ENCODE measurements at places on chromosomes 6 and 20.
A peak's percentile ranks its signal among the peaks of the same experiment; 100 is the strongest.

DNA sequence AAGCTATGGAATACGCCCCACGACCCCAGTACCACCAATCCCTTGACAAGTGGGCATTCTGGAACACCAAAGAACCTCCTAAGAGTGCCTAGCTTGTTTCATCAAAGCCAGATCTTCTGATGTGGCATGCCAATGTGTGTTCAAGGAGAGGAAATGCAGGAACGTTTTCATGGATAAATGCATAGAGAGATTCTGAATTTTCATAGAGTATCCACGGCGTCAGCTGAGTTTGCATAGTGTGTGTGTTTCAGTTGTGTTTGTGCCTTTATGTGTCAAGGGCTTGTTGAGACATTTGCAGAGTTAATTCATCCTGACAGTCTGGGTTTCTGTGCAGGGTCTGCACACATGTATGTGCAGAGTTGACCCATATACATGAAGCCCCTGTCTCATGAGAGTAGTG is 172.7 kb upstream of the LRFN2 start:
- H3K4me1 ChIP-seq = no peaks in the 10 kb centered on the region
- H3K36me3 ChIP-seq = no peaks in the 10 kb centered on the region
- no peak overlapping the region for H3K27ac ChIP-seq
- H3K27me3 ChIP-seq = peaks cover 38% of the 10 kb centered on the region

- peak overlapping the region; percentile 89 for H3K4me3 ChIP-seq
- H3K27me3 ChIP-seq = peaks cover 43% of the 10 kb centered on the region
- peak; percentile 57 for DNase-seq
- peak overlapping the region; percentile 63 for H3K27ac ChIP-seq
- peaks cover 7% of the 10 kb centered on the region for H3K4me1 ChIP-seq
Measured at GRCh38 chr6:104940893-104941728, 15.8 kb upstream of the LIN28B start.

- no peak overlapping the region for H3K27ac ChIP-seq
- H3K4me1 ChIP-seq = no peaks in the 10 kb centered on the region
- H3K36me3 ChIP-seq = peaks cover 15% of the 10 kb centered on the region
- H3K27me3 ChIP-seq = no peaks in the 10 kb centered on the region
- H3K4me3 ChIP-seq = no peak overlapping the region
Measured at GRCh38 chr6:143774347-143774746, 68.8 kb upstream of the LTV1 start.

DNA sequence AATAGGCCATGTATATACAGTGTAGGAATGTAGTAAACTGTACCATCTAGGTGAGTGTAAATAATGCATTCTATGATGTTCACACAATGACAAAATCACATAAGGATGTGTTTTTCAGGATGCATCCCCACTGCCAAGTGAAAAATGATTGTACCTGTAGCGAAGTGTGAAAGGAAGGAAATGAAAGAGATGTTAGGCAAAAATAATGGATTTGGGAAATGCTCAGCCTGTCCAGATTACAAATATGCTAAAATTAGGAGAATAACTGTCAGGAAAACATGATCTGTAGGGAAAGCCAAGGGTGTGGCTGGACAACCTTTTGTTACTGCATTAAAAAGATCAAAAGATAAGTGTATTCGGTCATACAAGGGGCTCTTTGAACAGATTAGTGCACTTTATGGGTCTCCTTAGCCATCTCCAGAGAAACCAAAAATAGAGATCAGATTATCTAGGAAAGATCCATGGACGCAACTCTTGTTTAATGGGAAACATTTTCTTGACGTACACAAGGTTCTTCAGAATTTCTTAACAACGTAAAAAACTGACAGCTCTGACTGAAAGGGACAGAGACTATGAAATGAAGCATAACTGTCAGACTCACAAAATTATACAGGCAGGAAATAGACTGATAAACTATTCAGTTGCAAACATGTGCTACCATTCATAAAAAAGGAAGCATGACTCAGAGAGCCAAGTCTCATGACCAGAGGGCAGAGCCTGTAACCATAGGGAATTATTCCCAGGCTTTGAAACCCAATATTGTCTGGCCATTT is 253.6 kb upstream of the RAB32 start:
- H3K4me1 ChIP-seq = no peaks in the 10 kb centered on the region
- H3K27me3 ChIP-seq = no peaks in the 10 kb centered on the region
- H3K27ac ChIP-seq = no peak overlapping the region

DNA sequence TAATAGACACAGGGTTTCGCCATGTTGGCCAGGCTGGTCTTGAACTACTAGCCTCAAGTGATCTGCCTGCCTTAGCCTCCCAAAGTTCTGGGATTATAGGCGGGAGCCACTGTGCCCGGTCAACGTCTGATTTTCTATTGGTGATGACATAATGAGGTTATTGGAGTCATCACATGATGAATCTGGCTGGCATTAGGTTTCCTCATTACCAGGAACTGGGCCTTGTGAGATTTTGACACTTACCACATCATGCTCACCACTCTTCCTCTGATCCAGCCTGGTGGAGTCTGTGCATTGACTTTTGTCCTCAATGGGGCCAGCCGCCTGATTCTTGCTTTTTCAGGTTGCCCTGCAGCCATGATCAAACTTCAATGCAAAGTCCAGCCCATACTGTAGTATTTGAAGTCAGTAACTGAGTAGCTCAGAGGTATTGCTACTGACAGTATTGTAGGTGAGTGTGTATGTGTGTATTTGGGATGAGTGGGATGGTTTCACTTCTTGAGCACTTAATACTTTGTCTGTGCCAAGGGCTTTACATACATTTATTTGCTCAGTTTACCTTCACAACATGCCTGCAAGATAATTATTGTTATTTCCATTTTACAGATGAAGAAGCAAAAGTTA is 16.0 kb downstream of the ANKS1A start:
- peaks cover 28% of the 10 kb centered on the region for H3K4me1 ChIP-seq
- no peaks in the 10 kb centered on the region for H3K36me3 ChIP-seq
- no peak overlapping the region for H3K4me3 ChIP-seq
- no peak for DNase-seq
- no peak overlapping the region for H3K27ac ChIP-seq
- H3K27me3 ChIP-seq = peaks cover 10% of the 10 kb centered on the region

- H3K36me3 ChIP-seq = peaks cover 9% of the 10 kb centered on the region
- H3K4me3 ChIP-seq = no peak overlapping the region
- peaks cover 9% of the 10 kb centered on the region for H3K27me3 ChIP-seq
Measured at GRCh38 chr6:152078001-152078400, 270.5 kb downstream of the ESR1 start.

GRCh38 chr20:62794007-62794724 is 2.1 kb upstream of the MRGBP start:
- peaks cover 6% of the 10 kb centered on the region for H3K36me3 ChIP-seq
- peak overlapping the region; percentile 90 for H3K4me3 ChIP-seq
- peaks cover 27% of the 10 kb centered on the region for H3K4me1 ChIP-seq

DNA sequence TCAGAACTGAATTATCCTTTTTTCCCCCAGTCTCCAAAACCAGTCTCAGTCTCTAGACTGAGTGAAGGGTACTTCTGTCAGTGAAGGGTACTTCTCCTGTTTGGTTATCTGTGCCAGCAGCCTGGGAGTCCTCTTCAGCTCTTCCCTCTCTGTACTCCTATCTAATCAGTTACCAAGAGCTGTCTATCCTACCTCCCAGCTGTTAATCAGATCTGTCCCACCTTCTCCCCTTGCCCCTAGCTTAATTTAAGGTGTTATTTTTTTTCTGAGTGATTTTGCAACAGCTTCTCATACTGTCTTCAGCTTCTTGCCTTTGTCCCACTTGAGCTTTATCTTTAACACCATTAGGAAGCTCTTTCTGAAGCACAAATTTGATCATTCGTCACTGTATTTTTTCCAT is 491.9 kb upstream of the SOX4 start:
- no peak overlapping the region for H3K27ac ChIP-seq
- no peaks in the 10 kb centered on the region for H3K27me3 ChIP-seq
- no peaks in the 10 kb centered on the region for H3K36me3 ChIP-seq
- no peak overlapping the region for H3K4me3 ChIP-seq
- peaks cover 11% of the 10 kb centered on the region for H3K4me1 ChIP-seq

GRCh38 chr6:79895382-79896074 is 51.8 kb downstream of the ELOVL4 start:
- H3K27ac ChIP-seq = no peak overlapping the region
- H3K4me1 ChIP-seq = no peaks in the 10 kb centered on the region
- no peak for DNase-seq
- no peak overlapping the region for H3K4me3 ChIP-seq
- H3K27me3 ChIP-seq = peaks cover 5% of the 10 kb centered on the region

DNA sequence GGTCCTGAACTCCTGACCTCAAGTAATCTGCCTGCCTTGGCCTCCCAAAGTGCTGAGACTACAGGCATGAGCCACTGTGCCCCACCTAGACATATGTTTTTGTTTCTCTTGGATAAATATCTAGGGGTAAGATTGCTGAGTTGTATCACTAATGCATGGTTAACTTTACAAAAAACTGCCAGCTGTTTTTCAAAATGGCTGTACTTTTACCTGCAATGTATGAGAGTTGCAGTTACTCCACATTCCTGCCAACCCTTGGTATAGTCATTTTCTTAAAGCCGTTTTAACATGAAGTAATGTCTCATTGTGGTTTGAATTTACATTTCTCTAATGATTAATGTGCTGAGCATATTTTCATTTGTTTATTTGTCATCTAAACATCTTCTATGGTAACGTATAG is 289.7 kb downstream of the UTRN start:
- no peaks in the 10 kb centered on the region for H3K27me3 ChIP-seq
- H3K4me3 ChIP-seq = no peak overlapping the region
- H3K36me3 ChIP-seq = peaks cover 5% of the 10 kb centered on the region
- no peak for DNase-seq

- H3K27me3 ChIP-seq = no peaks in the 10 kb centered on the region
- H3K27ac ChIP-seq = peak overlapping the region; percentile 71
- DNase-seq = no peak
- no peak overlapping the region for H3K4me3 ChIP-seq
Measured at GRCh38 chr6:137097057-137097456, 52.3 kb upstream of the IL20RA start.

- peak overlapping the region; percentile 72 for H3K4me3 ChIP-seq
- H3K36me3 ChIP-seq = no peaks in the 10 kb centered on the region
- DNase-seq = peak; percentile 25
- H3K4me1 ChIP-seq = peaks cover 15% of the 10 kb centered on the region
- H3K27me3 ChIP-seq = no peaks in the 10 kb centered on the region
- no peak overlapping the region for H3K27ac ChIP-seq
Measured at GRCh38 chr20:63751471-63752271, 12.1 kb downstream of the SLC2A4RG start.

GRCh38 chr20:51470907-51471411 is 71.6 kb downstream of the NFATC2 start:
- peak; percentile 51 for DNase-seq
- H3K4me3 ChIP-seq = peak overlapping the region; percentile 40
- peaks cover 71% of the 10 kb centered on the region for H3K4me1 ChIP-seq
- no peaks in the 10 kb centered on the region for H3K27me3 ChIP-seq
- H3K36me3 ChIP-seq = peaks cover 24% of the 10 kb centered on the region
- peak overlapping the region; percentile 94 for H3K27ac ChIP-seq

- H3K4me1 ChIP-seq = peaks cover 50% of the 10 kb centered on the region
- peak overlapping the region; percentile 53 for H3K27ac ChIP-seq
- DNase-seq = peak; percentile 24
- no peaks in the 10 kb centered on the region for H3K27me3 ChIP-seq
- H3K4me3 ChIP-seq = peak overlapping the region; percentile 5
Measured at GRCh38 chr6:154773610-154774089, 40.4 kb downstream of the SCAF8 start.

- peaks cover 8% of the 10 kb centered on the region for H3K4me1 ChIP-seq
- H3K36me3 ChIP-seq = no peaks in the 10 kb centered on the region
- no peak overlapping the region for H3K4me3 ChIP-seq
- peaks cover 8% of the 10 kb centered on the region for H3K27me3 ChIP-seq
- H3K27ac ChIP-seq = no peak overlapping the region
- DNase-seq = no peak
Measured at GRCh38 chr6:35486005-35486925, 10.6 kb downstream of the TEAD3 start.

GRCh38 chr6:137210903-137211302 is 8.3 kb downstream of the IFNGR1 start:
- no peak for DNase-seq
- H3K27me3 ChIP-seq = no peaks in the 10 kb centered on the region
- no peak overlapping the region for H3K27ac ChIP-seq

DNA sequence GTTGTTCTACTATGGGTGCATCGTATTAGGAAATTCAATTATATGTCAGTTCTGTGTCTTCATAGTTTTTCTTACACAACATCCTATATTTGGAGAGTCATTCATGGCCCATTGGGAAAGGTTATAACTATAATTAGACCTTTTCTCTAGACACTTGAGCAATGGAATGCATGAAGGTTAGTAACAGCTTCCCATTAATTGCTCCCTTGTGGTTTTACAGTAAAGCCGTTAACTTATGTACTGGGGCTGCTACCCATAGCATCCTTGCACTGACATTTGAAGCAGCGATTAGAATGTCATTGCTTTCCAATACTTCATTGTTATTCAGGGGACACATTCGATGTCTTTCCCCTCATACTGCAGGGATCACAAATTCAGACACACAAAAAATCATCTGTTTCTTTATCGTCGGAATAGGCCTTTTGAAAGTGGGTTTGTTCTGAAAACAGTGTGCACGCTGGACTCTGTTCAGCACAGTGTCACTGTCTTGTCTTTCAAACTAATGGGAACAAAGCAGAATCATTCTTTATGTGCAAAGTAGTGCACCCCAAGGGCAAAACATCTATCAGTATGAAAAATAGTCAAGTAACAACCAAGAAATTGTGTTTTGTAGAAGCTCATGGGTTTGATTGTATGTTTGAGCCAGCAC is 634.3 kb upstream of the MAP3K7 start:
- no peak overlapping the region for H3K27ac ChIP-seq
- H3K4me1 ChIP-seq = no peaks in the 10 kb centered on the region
- DNase-seq = no peak
- H3K27me3 ChIP-seq = no peaks in the 10 kb centered on the region

GRCh38 chr20:11935212-11936154 is 17.8 kb downstream of the BTBD3 start:
- no peaks in the 10 kb centered on the region for H3K27me3 ChIP-seq
- no peak for DNase-seq
- H3K4me3 ChIP-seq = no peak overlapping the region
- no peaks in the 10 kb centered on the region for H3K4me1 ChIP-seq
- H3K27ac ChIP-seq = no peak overlapping the region

DNA sequence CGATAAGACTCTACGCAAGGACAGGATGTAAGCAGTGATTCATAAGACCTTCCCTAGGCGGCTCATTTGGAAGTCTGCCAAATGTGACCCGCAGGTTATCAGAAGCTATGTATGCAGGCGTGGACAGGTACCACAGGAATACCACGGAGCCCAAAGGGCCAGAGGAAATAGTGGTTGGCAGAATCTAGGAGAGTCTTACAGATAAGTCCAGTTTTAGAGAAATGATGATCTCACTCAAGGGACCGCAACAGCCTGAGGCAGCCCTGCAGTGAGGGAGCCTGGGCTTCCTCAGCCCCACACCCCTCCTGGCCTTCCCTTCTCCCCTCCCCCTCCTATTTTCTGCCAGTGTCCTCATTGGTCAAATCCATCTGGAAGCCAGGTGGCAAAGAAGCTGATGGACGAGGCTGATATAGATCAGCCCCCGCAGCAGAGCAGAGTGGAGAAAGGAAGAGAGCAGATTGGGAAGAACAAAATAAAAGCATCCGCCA is 110.6 kb downstream of the FNDC1 start:
- H3K4me3 ChIP-seq = no peak overlapping the region
- no peak for DNase-seq
- H3K27me3 ChIP-seq = peaks cover 16% of the 10 kb centered on the region
- H3K27ac ChIP-seq = no peak overlapping the region

GRCh38 chr20:52422574-52423336 is 231.2 kb upstream of the ZFP64 start:
- no peak overlapping the region for H3K27ac ChIP-seq
- H3K36me3 ChIP-seq = peaks cover 10% of the 10 kb centered on the region
- H3K4me1 ChIP-seq = peaks cover 17% of the 10 kb centered on the region
- no peaks in the 10 kb centered on the region for H3K27me3 ChIP-seq
- no peak for DNase-seq
- no peak overlapping the region for H3K4me3 ChIP-seq

- H3K4me1 ChIP-seq = no peaks in the 10 kb centered on the region
- H3K27ac ChIP-seq = no peak overlapping the region
- H3K36me3 ChIP-seq = no peaks in the 10 kb centered on the region
- H3K27me3 ChIP-seq = peaks cover 17% of the 10 kb centered on the region
Measured at GRCh38 chr6:11645016-11645415, 107.5 kb downstream of the TMEM170B start.
